Stimulated activated CD4-positive, alpha-beta T cell treated with anti-CD3 and anti-CD28 coated beads, Interleukin-15, amount 100 ng/mL, for 48 hours (primary cell): ENCODE measurements at places on chromosomes 7 and 10.

GRCh38 chr7:128821724-128822123 lies 8.5 kb upstream of the FLNC start:
- DNase-seq = no peak

DNA sequence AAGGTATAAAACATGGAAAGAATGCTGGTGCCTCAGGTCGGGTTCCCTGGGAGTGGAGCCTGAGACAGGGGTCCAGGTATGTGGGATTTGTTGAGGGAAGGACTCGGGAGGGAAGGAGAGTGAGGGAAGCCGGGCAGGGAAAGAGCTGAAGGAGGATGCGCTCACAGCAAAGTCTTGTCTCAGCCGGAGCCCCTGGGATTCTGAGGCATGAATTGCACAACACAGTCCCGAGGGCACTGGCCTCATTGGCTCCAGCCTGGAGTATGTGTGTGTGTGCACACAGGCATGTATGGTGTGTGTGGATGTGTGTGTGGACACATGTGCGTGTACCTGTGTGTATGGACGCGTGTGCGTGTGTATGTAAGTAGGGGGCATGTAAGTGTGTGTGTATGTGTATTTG lies 87.4 kb downstream of the WDFY4 start:
- DNase-seq = no peak

GRCh38 chr7:6650086-6650485 lies 13.0 kb downstream of the ZNF316 start:
- no peak for DNase-seq

GRCh38 chr7:87331687-87332252 lies 13.7 kb upstream of the CROT start:
- DNase-seq = no peak

GRCh38 chr7:155921086-155921803 lies 109.0 kb upstream of the SHH start:
- no peak for DNase-seq

GRCh38 chr10:4170633-4171314 lies 385.8 kb upstream of the KLF6 start:
- no peak for DNase-seq

- peak; percentile 67 for DNase-seq
These were observed 729 bp downstream of the DNAJB6 start for GRCh38 chr7:157337316-157338149.

DNA sequence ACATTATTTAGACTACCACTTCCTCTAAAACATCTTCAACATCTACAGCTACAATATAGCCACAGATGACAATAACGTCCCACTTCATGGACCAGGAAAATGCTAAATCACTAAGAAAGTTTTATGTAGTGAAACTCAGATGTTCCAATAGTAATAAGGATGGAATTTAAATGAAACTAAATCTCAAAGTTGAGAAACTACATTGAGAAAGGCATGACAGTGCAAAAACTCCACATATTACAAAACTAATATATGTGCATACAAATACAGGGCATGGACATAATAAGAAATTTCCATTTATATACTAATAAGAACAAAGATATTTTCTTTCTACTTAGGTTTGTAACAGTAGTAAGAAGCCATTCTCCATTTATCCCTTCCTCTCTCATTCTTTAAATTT lies 31.1 kb downstream of the POT1 start:
- DNase-seq = no peak

GRCh38 chr10:91785830-91786229 lies 12.4 kb upstream of the TNKS2 start:
- no peak for DNase-seq

DNA sequence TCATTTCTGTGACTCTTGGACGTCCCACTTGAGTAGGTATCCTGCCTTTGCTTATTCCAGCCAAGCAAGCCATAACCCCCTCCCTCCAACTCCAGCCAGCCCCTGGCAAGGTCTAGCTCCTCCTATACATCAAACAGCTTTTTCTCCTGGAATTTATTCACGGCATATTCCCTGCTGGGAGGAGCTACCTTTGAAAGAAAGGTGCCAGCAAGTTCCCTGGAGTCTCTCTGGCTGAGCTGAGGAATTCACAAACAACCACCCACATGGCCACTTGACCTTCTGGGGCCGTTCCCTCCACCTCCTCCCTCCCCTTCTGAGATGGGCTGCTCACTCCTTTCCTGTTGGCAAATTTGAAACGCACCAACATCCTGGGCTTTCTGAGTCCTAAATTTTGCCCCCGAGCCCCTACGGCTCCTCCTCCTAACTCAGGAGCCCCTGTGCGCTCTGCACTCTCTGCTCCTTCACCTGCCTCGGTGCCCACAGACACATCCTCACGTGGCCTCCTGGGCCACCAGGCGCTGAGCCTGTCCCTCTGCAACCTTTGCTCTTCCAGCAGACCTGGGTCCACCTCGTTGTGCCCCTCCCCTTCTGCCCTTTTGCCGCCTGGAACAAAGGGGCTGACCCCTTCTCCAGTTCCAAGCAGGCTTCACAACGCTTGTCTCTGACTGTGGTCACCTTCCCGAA lies 48.0 kb downstream of the HSPA12A start:
- DNase-seq = no peak

GRCh38 chr7:115822801-115823200 lies 207.8 kb downstream of the TFEC start:
- no peak for DNase-seq

GRCh38 chr10:71132321-71132810 lies 80.0 kb upstream of the UNC5B start:
- no peak for DNase-seq

GRCh38 chr10:117107238-117107637 lies 30.8 kb downstream of the VAX1 start:
- no peak for DNase-seq

DNA sequence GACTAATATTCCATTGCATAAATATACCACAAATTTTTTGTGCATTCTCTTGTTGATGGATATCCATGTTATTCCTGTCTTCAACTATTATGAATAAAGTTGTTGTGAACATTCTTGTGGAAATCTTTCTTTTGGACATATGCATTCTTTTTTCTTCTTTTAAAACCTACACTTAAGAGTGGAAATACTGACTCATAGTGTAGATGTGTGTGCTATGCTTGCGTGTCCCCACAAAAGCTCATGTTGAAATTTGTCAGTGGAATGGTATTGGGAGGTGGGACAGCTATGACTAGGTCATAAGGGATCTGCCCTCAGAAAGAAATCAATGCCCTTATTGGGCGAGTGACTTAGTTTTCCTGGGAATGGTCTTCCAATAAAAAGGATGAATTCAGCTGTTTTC lies 203.6 kb upstream of the PRSS58 start:
- no peak for DNase-seq

- DNase-seq = no peak
These were observed 22.5 kb downstream of the FKBP6 start for GRCh38 chr7:73350306-73351068.

- peak; percentile 81 for DNase-seq
These were observed 31.6 kb downstream of the IKZF1 start for GRCh38 chr7:50335795-50336754.

- DNase-seq = no peak
These were observed 151.5 kb upstream of the AOAH start for GRCh38 chr7:36875794-36876193.

DNA sequence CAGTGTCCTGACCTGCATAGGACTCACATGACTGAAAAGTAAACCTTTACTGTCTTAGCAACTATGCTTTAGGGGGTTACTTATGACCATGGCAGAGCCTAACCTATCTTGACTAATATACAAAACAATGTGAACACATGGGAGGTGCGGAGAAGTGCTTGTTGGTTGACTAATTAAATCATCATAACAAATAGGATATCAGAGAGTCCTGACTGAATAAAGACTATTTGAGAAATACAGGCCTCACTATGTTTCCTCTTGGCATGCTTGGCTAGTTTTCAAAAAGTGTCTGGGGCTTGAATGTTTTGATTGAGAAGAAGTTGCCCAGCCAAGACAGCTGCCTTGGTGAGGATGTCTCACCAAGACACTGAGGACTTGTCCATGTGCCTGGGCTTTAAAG lies 104.4 kb upstream of the PHYHIPL start:
- no peak for DNase-seq

- peak; percentile 13 for DNase-seq
These were observed 754.2 kb downstream of the GRID1 start for GRCh38 chr10:85612378-85612775.

DNA sequence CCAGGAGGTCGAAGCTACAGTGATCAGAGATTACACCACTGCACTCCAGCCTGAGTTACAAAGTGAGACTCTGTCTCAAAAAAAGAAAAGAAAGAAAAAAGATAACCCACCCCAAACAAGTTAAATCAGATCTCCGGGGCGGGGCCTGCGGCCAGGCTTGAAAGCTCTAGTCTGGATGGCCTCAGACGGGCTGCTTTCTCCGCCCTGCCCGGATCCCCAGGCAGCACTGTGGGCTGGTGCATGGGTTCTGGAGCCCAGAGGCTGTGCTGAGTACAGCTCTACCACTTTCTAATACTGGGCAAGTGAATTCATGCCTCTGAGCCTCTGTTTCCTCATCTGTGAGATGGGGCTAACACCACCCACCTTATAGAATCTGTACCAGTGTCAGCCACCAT lies 83.7 kb downstream of the ZMIZ1 start:
- no peak for DNase-seq

- DNase-seq = no peak
These were observed 89.2 kb upstream of the TOMM7 start for GRCh38 chr7:22911889-22912288.

DNA sequence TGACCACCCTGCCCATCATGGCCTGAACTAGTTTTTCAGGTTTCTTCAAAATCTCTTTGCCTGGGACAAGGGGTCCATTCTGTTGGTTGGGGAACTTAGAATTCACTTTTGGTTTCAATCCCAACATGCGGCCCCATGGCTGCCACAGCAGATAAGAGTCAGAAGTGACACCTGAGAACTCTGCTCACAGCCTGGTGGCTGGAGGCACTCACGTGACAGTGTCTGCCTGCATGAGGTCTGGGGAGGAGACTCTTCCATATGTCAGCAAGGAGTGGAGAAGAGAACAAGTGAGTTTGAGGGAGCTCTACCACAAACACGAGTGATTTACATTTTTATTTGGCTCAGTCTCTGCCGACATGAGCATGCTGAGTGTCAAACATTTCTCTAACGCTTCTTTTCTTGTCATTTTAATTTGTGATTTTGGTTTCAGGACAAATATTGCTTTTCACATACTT lies 370.4 kb downstream of the TNS3 start:
- DNase-seq = no peak

GRCh38 chr10:102537948-102538347 lies 34.2 kb downstream of the SUFU start:
- no peak for DNase-seq

GRCh38 chr7:78301407-78301806 lies 502.8 kb downstream of the PHTF2 start:
- no peak for DNase-seq

GRCh38 chr10:17771017-17771416 lies 19.0 kb downstream of the TMEM236 start:
- DNase-seq = no peak

DNA sequence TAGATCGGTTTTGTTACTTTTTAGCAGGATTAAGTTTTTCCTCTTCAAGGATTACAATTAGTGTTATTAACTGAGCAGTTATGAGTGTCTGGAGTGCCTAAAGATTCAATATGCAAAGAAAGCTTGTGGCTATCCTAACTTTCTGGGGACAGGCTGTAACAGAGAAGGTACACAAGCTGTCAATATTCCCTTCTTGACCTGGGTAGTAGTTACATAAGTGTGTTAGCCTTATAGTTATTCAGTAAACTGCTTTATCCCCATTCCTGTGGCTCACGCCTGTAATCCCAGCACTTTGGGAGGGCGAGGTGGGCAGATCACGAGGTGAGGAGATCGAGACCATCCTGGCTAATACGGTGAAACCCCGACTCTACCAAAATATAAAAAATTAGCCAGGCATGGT lies 31.6 kb downstream of the ATAD1 start:
- DNase-seq = no peak

DNA sequence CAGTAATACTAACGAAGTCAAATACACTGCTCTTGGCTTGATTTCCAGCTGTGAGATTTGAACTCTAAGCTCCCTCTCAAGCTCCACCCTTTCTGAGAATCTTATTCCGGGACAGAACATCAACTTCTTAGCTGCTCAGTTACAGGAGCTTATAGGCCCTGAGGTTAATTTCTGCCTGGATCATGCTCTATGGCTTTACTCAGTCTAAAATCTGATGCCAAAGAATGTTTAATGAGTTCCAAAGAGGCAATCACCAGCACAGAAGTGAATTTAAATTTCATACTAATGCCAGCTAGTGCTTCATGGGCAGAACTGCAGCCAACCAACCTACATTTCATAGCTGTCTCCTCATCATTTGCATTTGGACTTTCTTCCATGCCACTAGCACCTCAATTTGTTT lies 707.2 kb downstream of the MAGI2 start:
- no peak for DNase-seq

GRCh38 chr7:112162142-112162766 lies 43.9 kb downstream of the DOCK4 start:
- no peak for DNase-seq

DNA sequence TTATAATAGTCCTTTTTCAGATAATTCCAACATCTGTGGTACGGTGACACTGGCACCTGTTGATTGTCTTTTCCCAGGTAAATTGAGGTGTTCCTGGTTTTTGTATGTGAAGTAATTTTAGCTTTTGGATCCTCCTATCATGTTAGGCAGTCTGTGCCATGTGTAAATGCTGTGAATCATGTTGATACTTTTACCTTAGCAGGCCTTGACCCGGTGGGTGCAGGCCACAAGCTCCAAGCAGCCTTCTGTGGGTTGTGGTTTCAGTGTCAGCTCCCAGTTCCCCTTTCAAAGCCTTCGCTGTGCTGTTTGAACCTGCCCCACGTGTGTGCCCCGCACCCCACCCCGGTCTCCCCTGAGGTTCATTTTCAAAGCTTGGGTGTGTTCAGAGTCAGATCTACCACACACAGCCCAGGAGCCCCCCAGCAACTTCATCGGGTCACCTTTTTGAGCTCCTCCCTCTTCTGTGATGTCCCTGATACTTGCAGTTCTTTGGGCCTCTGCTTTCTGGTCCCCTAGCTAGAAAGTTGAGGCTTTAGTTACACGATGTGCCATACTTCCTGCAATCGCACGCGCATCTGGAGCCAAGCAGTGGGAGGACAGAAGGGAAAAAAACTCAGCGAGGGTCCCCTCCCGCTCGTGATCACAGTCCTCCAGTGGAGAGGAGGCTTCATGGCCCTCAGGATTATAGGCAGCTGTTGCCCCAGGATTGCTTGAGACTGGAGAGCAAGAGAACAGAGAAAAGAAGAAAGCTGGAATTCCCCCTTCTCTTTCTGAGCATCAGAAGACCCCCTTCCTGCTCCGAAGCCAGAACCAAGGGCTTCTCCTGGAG lies 8.7 kb upstream of the BHLHA15 start:
- peak; percentile 54 for DNase-seq

- no peak for DNase-seq
These were observed 210.4 kb downstream of the SKIDA1 start for GRCh38 chr10:21314906-21315644.

GRCh38 chr7:129591868-129592267 lies 19.7 kb upstream of the NRF1 start:
- DNase-seq = no peak

- no peak for DNase-seq
These were observed 63.6 kb upstream of the SFMBT2 start for GRCh38 chr10:7474388-7474787.
